Astrocyte of the hippocampus (primary cell): ENCODE measurements at places on chromosomes 7 and 10.

DNA sequence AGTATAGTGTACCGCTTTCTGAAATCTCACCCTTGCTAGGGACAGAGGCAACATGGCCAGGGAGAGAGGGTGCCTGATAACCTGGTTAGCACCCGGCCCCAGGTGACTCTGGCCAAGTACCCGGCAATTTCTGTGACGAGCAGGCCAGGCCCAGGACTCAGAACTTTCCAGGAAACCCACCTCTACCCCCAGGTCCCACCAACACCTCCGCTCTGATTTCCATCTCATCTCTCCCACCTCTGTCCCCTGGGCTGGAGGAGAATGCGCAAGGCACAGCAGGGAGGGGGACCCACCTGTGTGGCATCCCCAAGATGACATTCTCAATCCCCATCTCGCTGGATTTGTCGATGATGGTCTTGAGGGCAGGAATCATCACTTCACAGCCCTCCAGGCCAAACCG is 11.6 kb downstream of the OGDHL start:
- no peak for DNase-seq

DNA sequence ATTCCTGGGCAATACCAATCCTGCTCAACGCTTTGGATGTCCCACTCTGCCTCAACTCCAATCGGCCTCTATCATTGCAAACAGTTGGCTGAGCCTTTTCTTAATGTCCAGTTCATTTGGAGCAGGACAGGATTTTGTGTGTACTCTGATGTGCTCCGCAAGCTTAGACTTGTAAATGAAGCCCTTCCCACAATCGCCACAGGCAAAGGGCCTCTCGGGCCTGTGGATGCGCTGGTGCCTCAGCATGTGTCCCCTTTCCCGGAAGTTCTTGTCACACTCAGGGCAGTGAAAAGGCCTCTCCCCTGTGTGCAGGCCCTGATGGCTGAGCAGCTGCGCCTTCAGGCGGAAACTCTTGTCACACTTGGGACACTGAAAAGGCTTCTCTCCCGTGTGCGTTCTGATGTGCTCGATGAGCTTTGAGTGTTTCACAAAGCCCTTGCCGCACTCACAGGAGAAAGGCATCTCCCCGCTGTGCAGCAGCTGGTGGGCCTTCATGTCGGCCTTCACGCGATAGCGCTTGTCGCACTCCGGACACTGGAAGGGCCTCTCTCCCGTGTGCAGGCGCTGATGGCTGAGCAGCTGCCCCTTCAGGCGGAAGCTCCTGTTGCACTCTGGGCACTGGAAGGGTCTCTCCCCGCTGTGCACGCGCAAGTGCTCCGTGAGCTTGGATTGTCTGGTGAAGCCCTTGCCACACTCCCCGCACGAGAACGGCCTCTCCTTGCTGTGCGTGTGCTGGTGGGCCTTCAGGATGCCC is 20.0 kb downstream of the ZNF786 start:
- no peak for DNase-seq

DNA sequence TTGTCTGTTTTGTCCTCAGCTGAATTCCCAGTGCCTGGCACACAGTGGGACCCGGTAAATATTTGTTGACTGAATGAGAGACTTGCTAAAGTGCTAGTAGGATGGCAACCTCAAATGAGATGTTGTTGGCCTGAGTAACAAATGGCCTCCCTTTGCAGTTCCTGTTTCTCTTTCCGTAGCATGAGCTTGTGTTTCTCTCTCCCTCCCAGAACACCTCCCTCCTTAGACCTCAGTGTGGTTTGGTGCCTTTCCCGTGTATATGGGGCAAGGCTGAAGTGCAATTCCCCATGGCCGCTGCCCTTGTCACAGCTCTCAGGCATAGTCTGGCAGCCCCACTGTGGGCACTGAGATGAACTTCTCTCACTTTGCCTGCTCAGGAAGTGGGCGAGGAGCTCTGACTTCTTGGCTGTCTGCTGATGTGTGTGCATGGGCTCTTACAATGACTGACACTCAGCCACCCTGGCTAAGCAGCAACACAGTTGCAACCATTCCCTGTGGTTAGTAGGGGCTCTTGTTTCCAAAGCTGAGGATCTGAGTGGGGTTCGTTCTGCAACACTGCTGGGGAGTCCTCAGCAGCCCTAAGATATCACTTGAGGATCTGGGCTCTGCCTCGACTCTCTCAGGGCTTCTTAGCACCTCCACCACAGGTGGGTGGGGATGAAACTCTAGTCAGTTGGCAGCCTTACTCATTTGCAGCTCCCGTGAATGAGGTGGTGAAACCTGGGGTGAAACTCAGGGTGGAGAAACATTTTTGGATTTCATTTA is 136.1 kb downstream of the ICA1 start:
- DNase-seq = no peak

GRCh38 chr10:7046615-7047014 is 364.2 kb downstream of the SFMBT2 start:
- DNase-seq = no peak

GRCh38 chr7:157495594-157495993 is 158.8 kb downstream of the DNAJB6 start:
- DNase-seq = no peak

- DNase-seq = peak; percentile 47
These were observed 599.6 kb upstream of the GHITM start for GRCh38 chr10:83539528-83540308.

- DNase-seq = no peak
These were observed 391.0 kb downstream of the SUGCT start for GRCh38 chr7:40525764-40526163.

DNA sequence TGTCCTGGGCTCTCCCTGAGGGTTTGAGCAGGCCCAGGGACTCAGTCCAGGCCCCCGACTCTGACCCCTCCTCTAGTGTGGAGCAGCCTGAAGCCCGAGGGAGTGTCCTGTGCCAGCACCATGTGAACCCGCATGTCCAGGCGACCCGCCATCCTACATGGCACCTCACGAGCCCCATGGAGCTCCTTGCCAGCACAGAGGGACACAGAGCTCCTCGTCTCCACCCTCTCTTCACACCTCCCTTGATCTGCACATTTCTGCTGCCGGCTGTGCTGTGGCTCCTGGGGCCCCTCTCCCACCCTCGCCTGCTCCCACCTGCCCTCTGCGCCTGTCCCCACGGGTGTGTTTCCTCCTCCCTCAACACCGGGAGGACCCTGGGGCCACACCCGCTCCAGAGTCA is 103.5 kb downstream of the ADARB2 start:
- DNase-seq = no peak

- peak; percentile 69 for DNase-seq
These were observed 40.2 kb upstream of the PROSER2 start for GRCh38 chr10:11782793-11783557.

DNA sequence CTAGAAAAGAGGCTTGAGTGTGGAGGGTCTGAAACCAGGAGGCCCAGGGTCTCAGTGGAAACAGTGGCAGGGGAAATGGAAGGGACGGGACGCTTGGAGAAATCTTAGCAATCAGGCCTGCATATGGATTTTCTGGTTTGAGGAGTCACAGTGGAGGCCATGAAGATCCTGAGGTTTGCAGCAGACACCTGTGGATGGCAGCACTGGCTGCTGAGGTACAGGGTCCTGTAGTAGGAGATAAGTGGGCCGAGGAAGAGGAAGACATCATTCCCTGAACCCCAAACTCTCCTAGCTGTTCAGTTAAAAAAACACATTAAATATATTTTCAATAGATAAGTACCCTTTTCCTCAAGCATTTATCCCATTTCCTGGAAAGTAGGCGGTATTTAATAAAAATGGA is 208.8 kb upstream of the IGFBP3 start:
- no peak for DNase-seq

DNA sequence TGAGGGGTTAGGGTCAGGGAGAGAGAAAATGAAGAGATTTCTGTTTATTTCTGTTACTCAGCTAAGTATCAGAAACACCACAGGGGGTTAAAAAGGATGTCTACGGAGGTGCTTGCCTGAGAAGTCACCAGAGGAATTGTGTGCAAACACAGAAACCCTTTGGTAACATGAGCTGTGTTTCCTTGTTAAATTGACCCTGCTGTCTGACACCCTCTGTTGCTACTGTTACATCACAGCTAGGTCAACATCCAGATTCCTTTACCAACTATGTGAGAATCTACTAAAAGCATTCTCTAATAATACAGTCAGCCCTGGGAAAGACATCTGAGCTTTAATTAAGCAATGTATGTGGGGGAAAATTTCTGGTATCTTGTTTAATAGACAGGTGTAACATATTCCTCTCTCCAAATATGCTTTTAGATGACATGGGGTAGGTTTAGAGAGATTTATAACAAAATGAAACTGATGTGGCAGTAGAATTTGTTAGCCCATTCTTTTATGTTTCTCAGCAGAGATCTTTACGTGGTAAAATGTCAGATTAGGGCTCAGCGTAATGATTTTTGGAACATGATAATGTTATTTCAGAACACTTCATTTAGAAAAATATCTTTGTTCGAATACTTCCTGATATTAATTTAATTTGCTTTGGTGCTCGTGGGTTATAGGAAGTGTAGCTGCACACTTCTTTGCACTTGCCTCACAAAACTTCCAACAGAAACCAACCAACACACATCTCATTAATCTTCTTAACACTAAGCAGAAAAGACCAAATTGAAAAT is 168.0 kb upstream of the AHR start:
- peak; percentile 74 for DNase-seq

DNA sequence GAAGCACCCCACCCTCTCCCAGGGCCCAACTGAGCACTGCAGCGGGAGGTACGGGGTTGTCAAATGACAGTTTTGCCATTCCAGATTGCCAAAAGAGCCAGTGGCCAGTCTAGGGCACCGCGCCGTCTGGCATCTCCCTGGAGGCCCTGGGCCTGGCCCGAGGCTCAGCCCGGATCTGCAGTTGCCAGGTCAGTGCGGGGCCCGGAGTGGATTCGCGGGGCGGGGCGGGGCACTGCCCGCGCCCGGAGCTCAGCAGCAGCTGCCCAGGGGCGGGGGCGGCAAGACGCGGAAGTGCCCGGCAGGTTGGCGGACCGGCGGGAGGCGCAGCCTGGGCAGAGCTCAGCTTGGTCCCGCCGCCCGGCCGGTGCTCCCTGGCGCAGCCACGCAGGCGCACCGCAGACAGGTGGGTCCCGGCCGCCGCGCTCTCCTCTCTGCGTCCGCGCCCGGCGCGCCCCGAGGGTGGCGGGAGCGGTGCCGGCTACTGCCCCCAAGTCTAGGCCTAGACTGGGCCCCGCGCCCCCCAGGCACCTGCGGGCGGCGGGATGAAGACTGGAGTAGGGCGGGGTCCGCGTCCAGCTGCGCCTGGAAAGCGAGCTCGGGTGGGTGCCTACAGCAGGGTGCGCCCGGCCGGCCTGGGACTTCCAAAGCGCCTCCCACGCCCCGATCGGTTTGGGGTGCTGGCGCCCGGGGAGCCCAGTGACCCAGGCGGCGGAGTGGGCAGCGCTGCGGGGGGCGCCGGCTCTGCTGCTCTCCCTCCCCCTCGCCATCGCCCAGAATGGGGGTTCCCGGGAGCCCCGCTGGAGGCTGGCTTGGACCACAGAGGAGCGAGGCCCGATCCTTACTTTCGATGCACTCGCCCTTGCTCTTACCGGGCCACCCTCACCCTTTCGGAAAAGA is at the start of gene IRF5:
Gene IRF5 (plus strand): TSS at position 281 of the 897 bp plus-strand sequence. CDS start 4,155 bp downstream, outside the sequence.
- peak; percentile 39 for DNase-seq

- DNase-seq = peak; percentile 24
These were observed 293.5 kb upstream of the IMMP2L start for GRCh38 chr7:111855842-111856227.

GRCh38 chr7:113392841-113393540 is 274.6 kb upstream of the SMIM30 start:
- DNase-seq = no peak

DNA sequence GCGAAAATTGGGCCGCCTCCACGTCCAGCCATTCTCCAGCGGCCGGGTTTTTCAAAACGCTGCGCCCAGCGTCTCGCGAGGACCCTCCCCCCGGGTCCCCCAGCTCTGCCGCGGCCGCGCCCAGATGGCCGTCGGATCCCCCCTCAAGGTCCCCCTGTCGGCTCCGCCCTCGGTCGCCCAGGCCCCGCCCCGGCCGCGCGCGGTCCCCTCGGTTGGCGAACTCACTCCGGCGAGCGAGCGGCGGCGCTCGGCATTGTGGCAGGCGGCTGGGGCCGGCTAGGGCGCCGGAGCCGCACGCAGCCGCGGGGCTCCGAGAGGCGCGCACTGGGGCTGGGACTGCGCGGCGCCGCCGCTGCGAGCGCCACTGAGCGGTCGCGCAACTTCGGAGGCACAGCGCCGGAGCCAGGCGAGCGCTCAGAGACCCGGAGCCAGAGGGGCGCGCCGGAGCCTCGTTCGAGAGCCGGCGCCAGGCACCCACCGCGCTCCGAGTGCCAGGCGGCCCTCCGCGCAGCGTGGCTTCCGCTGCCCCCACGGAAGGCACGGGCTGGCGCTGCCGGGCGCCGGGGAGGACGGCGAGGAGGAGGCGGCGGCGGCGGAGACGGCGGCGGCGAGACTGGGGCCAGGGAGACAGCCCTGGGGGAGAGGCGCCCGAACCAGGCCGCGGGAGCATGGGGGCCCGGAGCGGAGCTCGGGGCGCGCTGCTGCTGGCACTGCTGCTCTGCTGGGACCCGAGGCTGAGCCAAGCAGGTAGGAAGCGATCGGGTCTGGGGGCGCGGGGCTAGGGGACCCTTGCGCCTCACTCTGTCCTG is at the start of gene UNC5B:
Gene UNC5B (plus strand): TSS at position 253 of the 809 bp plus-strand sequence. CDS start 416 bp downstream, at position 669.
- DNase-seq = peak; percentile 98

DNA sequence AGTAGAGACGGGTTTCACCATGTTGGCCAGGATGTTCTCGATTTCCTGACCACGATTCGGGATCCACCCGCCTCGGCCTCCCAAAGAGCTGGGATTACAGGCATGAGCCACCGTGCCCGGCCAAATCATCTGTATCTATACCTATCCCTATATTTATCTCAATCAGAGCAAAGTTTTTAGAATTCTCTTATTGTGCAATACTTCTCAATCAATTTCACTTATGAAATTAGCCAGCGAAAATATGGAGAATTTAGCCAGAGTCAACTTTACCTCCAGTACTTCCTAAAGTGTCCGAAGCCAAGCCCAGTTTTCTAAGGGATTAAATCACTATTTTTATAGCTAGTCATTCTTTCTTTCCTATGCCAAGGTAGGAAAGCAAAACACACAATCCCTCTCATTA is 319.1 kb upstream of the PFKP start:
- DNase-seq = no peak

GRCh38 chr7:138170298-138170697 is 94.0 kb downstream of the AKR1D1 start:
- DNase-seq = no peak

GRCh38 chr7:132755538-132756483 is 179.5 kb upstream of the PLXNA4 start:
- peak; percentile 72 for DNase-seq

GRCh38 chr7:30353932-30354607 is 69.7 kb downstream of the ZNRF2 start:
- DNase-seq = no peak

GRCh38 chr10:11874568-11875493 is 51.7 kb downstream of the PROSER2 start:
- peak; percentile 65 for DNase-seq

DNA sequence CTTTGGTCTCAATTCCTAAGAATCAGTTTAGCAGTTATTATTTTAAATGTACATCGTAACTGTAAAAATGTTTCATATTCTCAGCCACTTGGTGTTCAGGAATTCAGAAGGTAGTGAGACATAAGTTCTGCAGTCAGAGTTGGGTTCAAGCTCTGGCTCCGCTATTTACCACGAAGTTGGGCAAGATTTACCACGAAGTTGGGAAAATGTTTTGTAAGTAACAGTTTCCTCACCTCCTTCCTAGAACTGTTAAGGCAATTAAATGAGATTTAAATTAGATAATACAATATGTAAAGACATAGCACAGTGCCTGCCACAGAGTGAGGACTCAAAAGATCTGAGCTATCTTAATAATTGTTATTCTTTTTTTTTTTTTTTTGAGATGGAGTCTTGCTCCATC is 16.3 kb upstream of the ABLIM1 start:
- DNase-seq = no peak

GRCh38 chr10:5574642-5575131 is 49.9 kb downstream of the CALML3 start:
- DNase-seq = no peak
